Cardiac muscle cell (in vitro differentiated cells and primary cell): ENCODE measurements at places on chromosomes 5 and 9. TPM values are rescaled to one million over a fixed set of nuclear protein-coding genes. Genes with fewer than 3 reads are reported as not detected.
A peak's percentile ranks its signal among the peaks of the same experiment; 100 is the strongest.

Gene TSSK1B
- total RNA-seq, result 0.14 and 0.15 TPM in 2 replicates

Gene MARVELD2
- total RNA-seq, result 3.7 and 4.9 TPM in 2 replicates

Gene PCDHGA5
- 1.1 and 1.2 TPM in 2 replicates for total RNA-seq

Gene ASB6
- total RNA-seq, result 23.9 and 24.0 TPM in 2 replicates

Gene MARCHF11
- total RNA-seq, result 3.0 and 5.1 TPM in 2 replicates

Gene C5orf47
- 0.57 TPM in 1 of 2 replicates, not detected in the other for total RNA-seq

Gene PCYOX1L
- total RNA-seq, result 14.4 and 16.1 TPM in 2 replicates

DNA sequence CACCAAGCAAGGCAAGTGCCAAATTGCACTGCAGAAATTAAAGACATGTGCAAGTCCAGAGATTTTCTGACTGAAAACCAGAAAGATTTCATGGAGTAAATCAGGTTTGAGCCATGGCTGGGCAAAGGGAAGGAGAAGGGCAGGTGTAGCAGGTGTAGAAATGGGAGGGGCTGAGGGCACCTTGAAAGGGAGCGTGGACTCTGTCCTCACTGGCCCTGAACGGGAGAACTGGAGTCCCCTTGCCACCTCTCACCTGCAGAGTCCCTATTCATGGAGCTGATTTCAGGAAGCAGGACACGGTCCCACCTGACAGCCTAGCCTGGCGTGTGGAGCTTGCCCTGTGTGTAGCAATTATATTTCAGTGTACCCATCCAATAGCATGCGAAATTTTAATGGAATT lies 46.3 kb downstream of the UBE2QL1 start:
- DNase-seq, result no peak

- no peak for DNase-seq
These were observed 44.6 kb upstream of the FCN1 start for GRCh38 chr9:134962065-134962972.

GRCh38 chr9:136923881-136924280 lies 20.7 kb downstream of the FBXW5 start:
- no peak for DNase-seq

GRCh38 chr5:159628703-159629102 lies 287.6 kb upstream of the ADRA1B start:
- DNase-seq, result no peak

- DNase-seq, result no peak
These were observed 19.8 kb downstream of the TXNDC8 start for GRCh38 chr9:110317911-110318310.

- peak; percentile 55 for DNase-seq
These were observed 2.1 kb downstream of the SYNPO start for GRCh38 chr5:150642567-150642927.

- no peak for DNase-seq
These were observed 36.0 kb upstream of the PRLR start for GRCh38 chr5:35266276-35266675.

- DNase-seq, result no peak
These were observed 211.4 kb downstream of the CHSY3 start for GRCh38 chr5:130115686-130116085.

GRCh38 chr5:140345919-140346347 lies 470 bp downstream of the HBEGF start:
- DNase-seq, result peak; percentile 73

DNA sequence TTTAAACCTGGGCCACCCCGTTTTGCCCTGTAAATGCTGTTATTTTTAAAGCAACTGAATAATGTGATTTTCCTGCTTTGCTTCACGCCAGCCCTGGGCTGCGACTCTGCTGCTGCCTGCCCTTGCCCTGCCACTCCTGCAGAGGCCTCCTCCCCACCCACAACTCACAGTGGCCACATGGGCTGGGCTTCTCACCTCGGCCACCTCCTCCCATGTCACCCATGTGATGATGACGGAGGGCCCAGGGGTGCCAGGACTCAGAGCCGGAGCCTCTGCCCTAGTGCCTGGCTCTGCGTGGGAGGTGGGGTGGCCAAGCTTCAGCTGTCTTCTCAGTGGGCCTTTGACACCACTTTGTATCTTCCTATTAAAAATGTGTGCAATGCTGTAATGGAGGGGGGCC lies 48.1 kb upstream of the NKD2 start:
- DNase-seq, result no peak

DNA sequence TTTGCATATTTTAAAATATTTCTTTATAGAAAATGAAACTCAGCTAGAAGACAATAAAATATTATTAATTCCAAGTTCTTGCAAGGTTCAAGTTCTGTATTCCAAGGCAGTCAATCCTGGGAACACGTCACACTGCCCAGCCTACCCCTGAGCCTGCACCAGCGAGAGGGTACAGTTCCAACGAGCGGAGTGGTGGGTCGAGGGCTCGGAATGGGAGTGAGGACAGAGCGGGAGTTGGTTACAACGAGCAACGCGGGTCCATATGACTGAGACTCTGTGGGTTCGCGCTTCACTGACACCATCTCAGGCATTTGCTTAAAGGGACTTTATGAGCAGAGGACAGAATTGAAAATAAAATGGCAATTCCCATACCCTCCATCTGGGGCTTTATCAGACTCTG lies 40.0 kb upstream of the SPTLC1 start:
- no peak for DNase-seq

DNA sequence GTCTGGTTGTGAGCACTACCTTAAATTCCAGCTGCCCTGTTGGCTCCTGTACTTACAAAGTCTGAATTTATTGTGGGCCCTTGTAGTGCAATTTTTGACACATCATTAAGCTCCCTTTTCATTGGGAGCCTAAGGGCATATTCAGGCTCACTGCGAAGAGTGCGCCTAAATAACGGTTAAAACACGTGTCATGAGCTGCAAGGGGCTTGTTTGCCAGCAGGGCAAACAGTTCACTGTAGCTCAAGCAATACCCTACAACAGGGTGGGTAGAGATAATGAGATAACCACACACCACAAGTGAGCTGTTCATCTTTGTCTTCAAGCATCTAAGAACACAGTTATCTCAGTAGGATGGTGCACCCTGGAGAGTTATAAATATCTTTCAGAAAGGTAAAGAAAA lies 214.2 kb downstream of the SLF1 start:
- DNase-seq, result no peak

DNA sequence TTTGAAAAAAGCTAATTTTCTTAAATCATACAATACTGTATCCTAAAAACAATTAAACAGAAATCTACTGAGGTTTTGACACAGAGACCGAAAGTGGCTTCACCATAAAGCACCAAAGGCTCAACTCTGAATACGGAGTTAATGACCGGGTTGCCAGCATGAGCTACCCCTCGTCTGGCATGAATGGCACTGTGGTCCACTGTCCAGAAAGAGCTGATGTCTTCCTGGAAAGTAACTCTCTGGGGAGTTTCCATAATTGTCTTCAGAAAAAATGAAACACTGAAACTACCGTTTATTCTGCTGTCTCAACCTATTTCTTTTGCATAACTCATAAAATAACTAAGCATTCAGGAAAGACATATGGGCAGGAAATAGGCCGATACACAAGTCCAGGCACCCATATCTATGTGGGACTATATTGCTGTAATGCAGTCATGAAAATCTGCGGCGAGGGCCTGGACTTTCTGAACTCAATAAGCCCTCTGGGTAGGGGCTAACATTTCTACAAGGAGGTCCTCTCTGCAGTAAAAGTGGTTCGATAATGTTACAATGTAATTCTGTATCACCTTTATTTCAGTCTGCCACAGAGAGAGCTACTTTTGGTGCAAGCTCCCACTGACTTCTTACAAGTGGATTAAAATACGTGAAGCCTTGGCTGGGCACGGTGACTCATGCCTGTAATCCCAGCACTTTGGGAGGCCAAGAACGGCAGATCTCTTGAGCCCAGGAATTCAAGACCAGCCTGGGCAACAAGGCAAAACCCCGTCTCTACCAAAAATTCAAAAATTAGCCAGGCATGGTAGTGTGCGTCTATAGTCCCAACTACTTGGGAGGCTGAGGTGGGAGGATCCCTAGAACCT lies 52.4 kb downstream of the ANKH start:
- DNase-seq, result no peak

- DNase-seq, result peak; percentile 87
These were observed 190.4 kb downstream of the EPB41L4A start for GRCh38 chr5:112228667-112229066.

GRCh38 chr9:114371973-114372917 lies 15.5 kb downstream of the AKNA start:
- DNase-seq, result peak; percentile 72

GRCh38 chr5:38451074-38451725 lies 105.2 kb downstream of the LIFR start:
- DNase-seq, result no peak
